Esophagus muscularis mucosa (tissue), 4 donors: ENCODE measurements at places on chromosomes 12 and 14. TPM values are rescaled to one million over a fixed set of nuclear protein-coding genes. Genes with fewer than 3 reads are reported as not detected.

The LYZ gene
- total RNA-seq: 8.8 TPM

The CPM gene
- 30.8 TPM for total RNA-seq

The ESR2 gene
- total RNA-seq: 0.42 TPM

The CLEC12A gene
- total RNA-seq: 1.5 TPM

The SERPINA12 gene
- not detected for total RNA-seq

The CFAP54 gene
- 4.8 TPM for total RNA-seq

The FITM1 gene
- 0.34 TPM for total RNA-seq

The RAD52 gene
- 12.0 TPM for total RNA-seq

The BMAL2 gene
- 7.3 TPM for total RNA-seq

The GSC gene
- 0.91 TPM for total RNA-seq

The TOMM20L gene
- total RNA-seq: not detected

The RITA1 gene
- total RNA-seq: 14.5 TPM

The POTEG gene
- not detected for total RNA-seq

The PRH2 gene
- total RNA-seq: not detected

The TMEM52B gene
- 0.17 TPM for total RNA-seq

The CYP27B1 gene
- not detected for total RNA-seq

The AREL1 gene
- 16.7 TPM for total RNA-seq

The KRT77 gene
- total RNA-seq: not detected

The B4GALNT3 gene
- total RNA-seq: under 0.01 TPM

The IL31 gene
- total RNA-seq: not detected

The CIROP gene
- not detected for total RNA-seq

The GPR132 gene
- 1.2 TPM for total RNA-seq

The SDR9C7 gene
- not detected for total RNA-seq
